Suprapubic skin (tissue), 4 donors: ENCODE measurements at places on chromosomes 2 and 18.

DNA sequence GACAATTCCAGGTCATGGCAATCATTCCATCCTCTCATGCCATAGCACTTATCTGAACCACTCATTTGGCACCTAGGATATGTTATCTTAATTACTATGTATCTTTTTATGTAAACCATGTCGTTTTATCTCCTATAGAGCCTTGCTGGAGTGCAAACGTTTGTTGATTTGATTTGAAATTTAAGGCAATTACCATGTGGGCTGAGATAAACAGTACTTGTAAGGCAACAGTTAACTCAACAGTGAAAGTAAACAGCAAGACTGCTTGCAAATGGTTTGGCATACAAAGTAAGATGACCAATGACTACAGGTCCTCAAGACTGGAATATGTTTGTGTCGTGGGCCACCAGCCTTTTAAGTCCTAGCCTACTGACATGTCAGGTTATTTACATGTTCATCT, 133.7 kb upstream of the ZFP36L2 start:
- DNase-seq: no peak

GRCh38 chr2:16523711-16524110, 141.9 kb downstream of the CYRIA start:
- DNase-seq: no peak

- DNase-seq: peak; percentile 70
These were observed 10.8 kb upstream of the SDC1 start for GRCh38 chr2:20235655-20236305.

DNA sequence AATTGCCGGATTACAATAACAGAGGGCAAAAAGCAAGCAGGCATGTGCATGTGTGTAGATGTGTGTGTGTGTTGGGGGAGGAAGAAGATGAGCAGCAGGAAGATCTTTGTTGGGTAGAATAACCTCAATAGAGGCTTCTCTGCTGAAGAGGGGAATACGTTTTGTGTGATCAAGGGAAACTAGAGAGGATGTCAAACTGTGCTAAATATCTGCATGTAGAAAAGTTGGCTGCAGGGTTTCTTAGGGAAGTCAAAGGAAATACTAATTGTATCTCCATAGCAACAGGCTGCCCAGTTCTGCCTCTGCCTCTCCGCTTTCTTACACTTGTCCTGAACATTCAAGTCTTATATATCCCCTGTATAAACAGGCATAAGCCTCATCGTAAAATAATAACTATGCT, 190.1 kb upstream of the RND3 start:
- DNase-seq: no peak

DNA sequence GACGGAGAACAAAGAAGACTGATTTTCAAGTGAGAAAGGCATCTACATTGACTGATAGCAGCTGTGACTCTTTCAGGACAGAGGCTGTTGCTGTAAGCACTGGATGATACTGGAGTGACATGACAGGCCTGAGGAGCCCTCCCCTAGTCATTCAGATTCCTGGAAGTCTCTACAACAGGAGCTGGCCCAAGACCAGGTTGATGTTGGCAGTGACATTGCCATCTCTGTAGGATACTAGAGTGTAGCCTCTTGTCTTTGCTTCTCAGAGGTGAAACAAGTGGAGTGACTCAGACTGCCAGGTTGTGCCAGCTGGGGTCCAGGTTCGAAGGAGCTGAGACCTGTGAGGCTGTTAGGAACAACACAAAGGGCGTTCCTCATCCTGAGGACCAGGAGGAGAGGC, 44.7 kb upstream of the SH3RF3 start:
- peak; percentile 54 for DNase-seq

DNA sequence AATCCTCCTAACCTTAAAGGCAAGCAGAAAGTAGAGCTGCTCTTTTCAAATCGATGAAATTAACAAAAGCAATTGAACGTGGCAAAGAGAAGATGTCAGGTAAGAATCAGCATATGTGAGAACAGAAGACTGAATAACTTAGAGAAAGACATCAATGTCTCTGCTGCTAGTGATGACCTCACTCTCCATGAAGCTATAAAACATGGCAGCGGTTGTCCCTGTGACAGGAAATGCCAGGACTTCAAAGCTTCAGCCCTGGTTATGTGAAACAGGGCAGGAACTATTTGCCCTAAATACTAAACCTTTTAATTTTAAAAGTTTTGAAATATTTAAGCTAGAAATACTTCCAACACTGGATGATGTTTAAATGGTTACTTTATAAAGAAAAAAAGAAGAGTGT, 383.7 kb downstream of the XIRP2 start:
- DNase-seq: no peak
